ENCODE measurements at places on chromosomes 4 and X.

- DNase-seq, result no peak
These were observed 258.9 kb upstream of the DDX53 start for GRCh38 chrX:22740836-22741235.

GRCh38 chrX:30653415-30654131 is at the start of gene GK:
Gene GK (plus strand): TSS chrX:30653423. CDS start chrX:30653538, 115 bp downstream.
- no peak for DNase-seq

- no peak for DNase-seq
These were observed 294.6 kb downstream of the PTTG2 start for GRCh38 chr4:38254825-38255224.

- DNase-seq, result peak; percentile 15
These were observed 14.6 kb upstream of the SLC25A4 start for GRCh38 chr4:185128272-185129119.

GRCh38 chrX:22249371-22249770 is 23.3 kb upstream of the CBLL2 start:
- no peak for DNase-seq

GRCh38 chrX:110310000-110310790 is 7.7 kb downstream of the AMMECR1 start:
- no peak for DNase-seq

DNA sequence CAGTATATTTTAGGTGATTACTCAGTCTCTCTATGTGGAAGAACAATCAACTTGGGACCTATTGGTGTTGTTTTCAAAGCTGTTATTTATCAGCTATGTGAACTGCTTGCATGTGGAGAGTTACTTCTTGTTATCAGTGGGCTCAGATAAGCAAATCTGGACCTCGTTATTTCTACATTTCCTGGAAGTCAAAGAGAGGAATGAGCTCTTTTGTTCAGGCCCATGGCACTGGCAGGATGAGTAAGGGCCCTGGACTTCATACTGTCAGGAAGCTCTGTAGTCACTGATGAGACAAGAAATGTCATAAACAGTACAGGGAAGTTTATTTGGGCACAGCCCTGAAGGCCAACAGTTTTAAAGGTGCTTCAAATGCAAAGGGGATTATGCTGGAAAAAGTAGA is 760.6 kb upstream of the EPHA5 start:
- DNase-seq, result no peak

GRCh38 chrX:124462931-124463330 is 116.6 kb downstream of the SH2D1A start:
- DNase-seq, result no peak

GRCh38 chr4:46390355-46391058 is 579 bp upstream of the GABRA2 start:
- DNase-seq, result no peak

GRCh38 chr4:1579901-1580691 is 104.0 kb downstream of the FAM53A start:
- DNase-seq, result peak; percentile 87

DNA sequence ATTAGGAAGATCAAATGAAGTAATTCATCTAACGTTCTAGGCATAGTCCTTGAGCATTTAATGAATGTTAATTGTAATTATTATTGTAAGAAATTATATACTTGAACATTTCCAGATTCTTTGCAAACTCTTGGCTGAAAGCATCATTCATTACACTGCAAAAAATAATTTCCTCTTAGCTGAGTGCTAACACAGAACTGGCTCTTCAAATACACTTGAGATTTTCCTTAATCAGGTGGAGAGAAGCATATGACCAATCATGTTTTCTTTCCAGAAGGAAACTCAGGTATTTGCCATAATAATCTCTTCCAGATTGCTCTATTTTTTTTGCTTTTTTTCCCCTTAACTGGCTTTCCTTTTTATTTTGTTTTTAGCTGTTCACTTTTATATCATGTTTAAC is 42.5 kb downstream of the SLC39A8 start:
- no peak for DNase-seq

DNA sequence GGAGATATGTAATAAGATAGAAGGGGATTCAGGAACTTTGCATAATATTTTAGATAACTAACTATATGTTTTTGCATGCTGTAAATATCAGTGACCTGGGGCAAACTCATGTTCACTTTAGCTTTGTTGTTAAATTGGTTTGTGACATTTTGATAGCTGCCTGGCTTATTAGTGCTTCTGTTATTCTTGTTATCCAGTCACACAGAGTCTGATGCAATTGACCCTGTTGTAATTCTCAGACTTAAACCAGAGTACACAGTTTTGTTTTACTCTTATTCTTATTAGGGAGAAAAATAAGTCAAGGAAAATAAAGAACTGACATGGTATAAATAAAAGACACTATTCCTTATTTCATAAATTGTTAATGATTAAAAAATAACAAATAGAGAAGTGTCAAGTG is 516.7 kb upstream of the SLIT2 start:
- no peak for DNase-seq

DNA sequence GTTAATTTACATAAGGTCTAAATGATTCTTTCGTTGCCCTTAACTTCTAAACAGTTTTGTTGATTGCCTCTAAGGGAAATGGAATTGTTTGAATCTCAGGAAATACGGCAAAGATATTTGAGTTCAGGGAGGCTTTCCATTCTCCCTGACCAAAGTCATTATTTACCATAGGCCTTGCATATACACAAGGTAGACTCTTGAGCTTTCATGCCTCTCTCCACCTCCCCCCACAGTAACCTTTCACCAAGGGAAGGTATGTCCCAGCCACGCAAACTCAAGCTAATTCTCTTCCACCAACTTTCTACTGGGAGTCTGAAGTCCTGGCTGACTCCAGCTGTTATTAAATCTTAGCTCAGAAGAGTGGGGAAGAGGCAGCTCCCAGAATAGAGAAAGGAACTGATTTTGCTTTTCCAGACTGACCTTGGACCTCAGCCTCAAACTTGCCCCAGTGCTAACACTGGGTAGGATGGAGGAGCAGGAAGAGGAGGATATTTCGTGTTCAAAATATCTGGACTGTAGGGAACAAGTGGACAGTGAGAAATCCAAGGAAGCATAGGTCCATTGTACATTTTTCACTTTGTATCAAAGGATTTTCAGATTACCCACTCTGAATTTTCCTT is 1.4 kb downstream of the IGSF1 start:
- DNase-seq, result no peak

GRCh38 chrX:39996536-39996935 is 101.2 kb downstream of the BCOR start:
- no peak for DNase-seq

DNA sequence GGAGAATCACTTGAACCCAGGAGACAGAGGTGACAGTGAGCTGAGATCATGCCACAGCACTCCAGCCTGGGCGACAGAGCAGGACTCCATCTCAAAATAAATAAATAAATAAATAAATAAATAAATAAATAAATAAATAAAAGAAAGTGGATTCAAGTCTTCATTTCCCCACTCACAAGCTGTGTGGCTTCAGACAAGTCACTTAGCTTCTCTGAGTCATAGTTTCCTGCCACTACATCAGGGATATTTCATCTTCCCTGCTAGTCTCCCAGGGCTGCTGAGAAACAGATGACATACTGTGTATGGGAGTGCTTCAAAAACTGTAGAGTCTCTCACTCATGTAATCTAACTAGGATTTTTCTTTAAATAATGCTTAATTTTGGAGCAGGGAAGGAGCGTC is 37.2 kb downstream of the TBC1D9 start:
- no peak for DNase-seq

GRCh38 chr4:88989990-88990389 is 67.0 kb downstream of the FAM13A start:
- DNase-seq, result no peak

DNA sequence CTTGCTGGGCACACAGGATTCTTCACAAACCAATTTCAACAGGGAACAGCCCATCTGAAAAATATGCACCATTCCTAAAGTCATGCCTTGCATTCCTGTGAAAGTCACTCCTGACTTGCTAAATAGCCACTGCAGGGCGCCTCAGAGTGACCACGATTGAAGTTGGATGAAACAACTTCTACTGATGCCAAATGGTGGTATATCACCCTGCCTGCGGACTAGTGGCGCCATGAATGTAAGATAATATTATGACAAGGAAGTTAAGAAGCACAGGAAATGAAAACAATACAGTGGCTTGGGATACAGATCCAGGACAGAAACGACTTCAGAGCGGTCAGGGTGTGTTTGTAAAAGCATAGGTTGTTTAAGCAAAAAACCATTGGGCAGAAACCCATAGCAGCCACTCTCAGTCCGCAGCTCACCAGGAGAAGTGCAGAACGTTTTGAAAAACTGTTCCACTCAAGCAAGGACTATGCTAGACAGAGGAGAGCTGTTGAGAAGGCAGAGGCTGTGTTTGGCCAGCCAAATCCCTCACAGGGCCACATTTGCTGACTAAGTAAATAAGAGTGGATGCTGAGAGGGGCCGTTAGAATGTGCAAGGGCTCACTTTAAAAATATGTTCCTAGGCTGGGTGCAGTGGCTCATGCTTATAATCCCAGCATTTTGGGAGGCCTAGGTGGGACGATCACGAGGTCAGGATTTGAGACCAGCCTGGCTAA is 250.4 kb downstream of the PTTG2 start:
- no peak for DNase-seq

DNA sequence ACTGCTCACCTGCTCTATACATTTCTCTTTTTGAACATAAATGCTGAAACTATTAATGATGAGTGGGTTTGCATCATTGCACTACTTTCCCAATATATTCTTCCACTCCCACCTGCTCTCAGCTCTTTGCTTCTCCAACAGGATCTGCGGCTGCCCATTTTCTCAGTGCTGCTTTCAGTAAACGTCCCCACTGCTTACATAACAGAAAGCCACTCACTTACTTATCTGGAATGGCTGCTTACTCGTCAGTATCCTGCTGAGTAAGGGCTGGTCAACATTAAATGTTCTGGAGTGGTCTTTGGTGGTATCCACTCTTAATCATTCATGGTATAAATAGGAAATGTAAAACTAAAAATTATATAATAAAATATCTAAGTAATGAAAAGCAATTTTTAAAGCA is 112.8 kb upstream of the HPF1 start:
- DNase-seq, result no peak

- no peak for DNase-seq
These were observed 31.8 kb downstream of the STAG2 start for GRCh38 chrX:123993326-123993725.

DNA sequence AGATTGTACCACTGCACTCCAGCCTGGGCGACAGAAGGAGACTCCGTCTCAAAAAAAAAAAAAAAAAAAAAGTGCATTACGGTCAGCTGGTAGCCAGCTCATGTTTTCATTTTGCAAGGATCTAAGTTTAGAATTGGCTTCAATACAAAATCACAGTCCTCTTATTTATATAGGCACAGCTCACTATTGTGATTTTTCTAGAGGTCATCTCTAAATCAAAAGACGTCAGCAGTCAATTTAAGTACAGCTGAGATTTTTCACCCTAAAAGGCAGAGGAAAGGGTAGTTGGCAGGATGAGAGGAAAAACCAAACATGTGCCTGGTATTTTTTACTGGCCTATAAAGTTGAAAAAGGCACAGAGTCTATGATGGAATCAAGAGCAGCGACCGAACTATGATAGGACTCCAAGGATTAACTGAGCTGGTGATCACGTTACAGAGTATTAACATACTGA is 30.8 kb downstream of the ASB5 start:
- DNase-seq, result no peak

GRCh38 chr4:3177905-3178304 is 71.1 kb upstream of the MSANTD1 start:
- DNase-seq, result no peak

GRCh38 chr4:41320278-41320677 is 63.5 kb downstream of the UCHL1 start:
- DNase-seq, result no peak

GRCh38 chrX:75623535-75623934 is 100.7 kb upstream of the ZDHHC15 start:
- DNase-seq, result no peak

GRCh38 chrX:48761674-48762471 is at the start of gene GLOD5:
Gene GLOD5 (plus strand): TSS chrX:48761747. CDS start chrX:48761791, 44 bp downstream.
- DNase-seq, result no peak

- no peak for DNase-seq
These were observed 183.6 kb upstream of the DKK2 start for GRCh38 chr4:107219681-107220080.

DNA sequence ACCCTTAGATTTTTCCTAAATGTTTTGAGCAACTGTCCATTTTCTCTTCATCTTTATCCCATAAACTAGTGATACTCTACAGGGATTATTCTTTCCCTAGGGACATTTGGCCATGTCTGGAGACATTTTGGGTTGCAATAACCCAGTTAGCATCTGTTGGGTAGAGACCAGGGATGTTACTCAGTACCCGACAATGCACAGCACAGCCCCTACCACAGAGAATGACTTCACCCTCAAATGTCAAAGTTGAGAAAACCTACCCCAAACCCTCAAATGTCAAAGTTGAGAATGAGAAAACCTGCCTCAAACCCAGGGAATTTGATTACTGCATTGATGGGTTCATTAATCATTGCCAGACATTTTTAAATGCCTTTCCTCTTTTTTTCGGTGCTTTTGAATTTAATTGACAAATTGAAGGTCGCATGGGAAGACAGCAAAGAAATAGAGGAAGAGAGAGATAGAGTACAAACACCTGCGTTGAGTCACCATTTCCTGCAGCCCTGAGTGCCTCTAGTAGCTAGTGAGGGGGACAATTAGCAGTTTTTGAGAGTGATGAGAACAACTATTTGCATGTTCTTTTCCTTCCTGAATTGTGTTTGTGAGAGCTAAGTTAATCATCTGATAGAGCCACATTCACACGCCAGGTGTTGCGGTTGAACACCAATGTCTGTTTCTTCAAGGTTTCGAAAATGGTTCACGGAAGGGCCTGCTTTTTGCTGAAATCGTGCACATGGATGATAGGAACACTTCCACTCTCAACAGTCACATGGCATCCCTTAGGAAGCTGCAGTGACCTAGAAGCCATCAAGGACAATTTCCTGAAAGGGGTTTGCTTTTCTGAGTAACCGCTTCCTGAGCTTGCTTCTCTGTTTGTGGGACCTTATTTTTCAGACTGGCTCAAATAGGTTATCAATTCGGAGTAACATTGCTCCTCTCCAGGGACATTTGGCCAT is 203.9 kb upstream of the VCX3A start:
- DNase-seq, result no peak

GRCh38 chr4:139736274-139736660 is 70.6 kb downstream of the MGST2 start:
- no peak for DNase-seq

DNA sequence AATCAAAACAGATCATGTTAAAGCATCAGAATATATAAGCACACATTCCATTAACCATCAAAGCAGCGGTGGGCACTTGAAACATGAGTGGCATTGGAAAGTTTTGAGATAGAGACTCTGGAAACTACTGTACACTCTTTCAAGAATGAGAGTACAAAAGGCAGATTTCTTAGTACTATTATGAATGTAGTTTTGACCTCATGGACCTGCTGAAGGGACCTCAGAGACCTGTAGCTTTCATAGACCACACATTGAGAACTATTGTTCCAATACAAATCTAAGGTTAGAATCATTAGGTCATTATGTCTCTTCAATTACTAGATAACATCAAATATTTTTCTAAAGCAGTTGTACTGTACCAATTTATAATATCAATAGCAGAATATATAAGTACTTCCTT is 283.6 kb downstream of the RPA4 start:
- DNase-seq, result no peak

DNA sequence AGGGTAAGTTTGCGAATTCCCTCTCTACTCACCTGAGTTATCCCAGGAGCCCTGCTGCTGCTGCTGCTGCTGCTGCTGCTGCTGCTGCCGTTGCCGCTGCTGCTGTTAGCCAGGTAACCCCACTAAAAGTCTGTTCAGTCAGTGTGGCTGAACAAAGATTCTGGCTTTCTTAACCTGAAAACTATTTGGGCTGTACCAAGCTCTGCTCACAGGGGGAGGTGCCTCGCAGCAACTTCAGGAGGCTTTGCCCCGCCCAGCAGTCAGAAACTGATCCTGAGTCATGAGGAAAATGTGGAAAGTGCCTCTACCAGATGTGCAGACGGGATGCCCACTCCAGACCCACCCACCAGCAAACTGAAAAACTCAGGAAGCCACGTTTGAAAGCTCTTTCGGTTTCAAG is at the start of gene CAPN6:
Gene CAPN6, minus strand, starts transcription at position 145 of the 400 bp plus-strand sequence. CDS start 6,547 bp downstream, outside the sequence.
- no peak for DNase-seq

All from stimulated activated CD4-positive, alpha-beta T cell treated with anti-CD3 and anti-CD28 coated beads, Interleukin-1b, Interleukin-23, amount 100 ng/mL, for 4 hours (primary cell).